Karpas-422 (cell line): ENCODE measurements at places on chromosomes 7 and 10.

- DNase-seq: no peak
These were observed 565.7 kb downstream of the TCERG1L start for GRCh38 chr10:130745821-130746220.

DNA sequence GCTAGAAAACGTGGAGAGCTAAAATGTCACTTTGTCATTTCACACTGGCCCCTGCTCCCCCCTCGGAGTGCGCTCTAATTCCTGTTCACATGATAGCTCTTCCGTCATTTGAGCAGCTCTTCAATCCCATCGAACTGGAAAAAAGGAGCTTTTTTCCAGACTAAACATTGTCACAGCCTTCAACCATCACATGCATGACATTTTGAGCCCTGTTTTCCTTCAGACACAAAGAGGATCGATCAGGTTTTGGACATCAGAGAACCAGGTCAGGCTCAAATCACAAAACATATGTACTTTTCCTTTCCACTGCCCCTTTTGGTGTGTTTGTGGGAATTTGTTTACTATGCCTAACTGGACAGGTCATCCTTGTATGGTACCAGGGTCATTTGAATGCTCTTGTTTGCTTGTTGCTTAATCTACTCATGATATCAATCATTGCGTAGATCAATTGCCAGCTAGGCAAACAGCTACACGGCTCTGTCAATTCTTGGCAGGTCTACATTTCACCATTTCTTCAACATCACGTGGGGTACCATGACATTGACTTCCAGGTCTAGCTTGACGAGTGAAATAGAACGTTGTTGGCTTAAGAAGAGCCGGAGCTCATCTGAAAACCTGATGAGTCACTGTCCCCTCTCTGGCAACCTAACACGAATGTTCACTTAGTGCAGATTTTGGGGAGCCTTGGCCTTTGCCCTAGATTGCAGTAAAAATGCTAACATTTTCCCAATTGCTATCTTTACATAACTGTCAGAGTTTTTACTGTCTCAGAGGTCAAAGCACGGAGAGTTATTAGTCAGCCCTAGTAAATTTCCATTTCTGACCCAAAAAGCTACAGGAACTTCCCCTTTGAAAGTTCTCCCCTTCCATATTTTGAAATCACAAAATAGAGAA lies 87.3 kb downstream of the LYZL2 start:
- peak; percentile 50 for DNase-seq

GRCh38 chr7:45650404-45651394 lies 76.5 kb downstream of the ADCY1 start:
- no peak for DNase-seq

GRCh38 chr7:55250313-55250712 lies 114.8 kb upstream of the LANCL2 start:
- DNase-seq: no peak

DNA sequence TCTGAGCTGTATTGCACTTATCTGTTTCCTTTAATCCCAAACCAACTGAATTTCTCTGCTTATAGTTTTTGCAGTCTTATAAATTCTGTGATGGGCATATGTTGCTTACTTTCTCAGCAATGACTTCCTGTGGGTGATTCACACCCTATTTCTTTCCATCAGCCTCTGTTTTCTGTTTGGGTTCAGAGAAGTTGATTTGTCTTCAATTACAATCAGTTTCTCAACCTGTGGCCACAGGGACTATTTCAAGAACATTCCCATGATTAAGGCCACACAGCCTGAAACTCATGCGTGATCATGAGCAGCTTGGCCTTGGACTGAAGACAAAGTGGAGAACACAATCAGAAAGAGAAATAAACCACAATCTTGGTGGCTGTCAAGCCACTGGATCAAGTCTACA lies 1174.6 kb upstream of the C7orf33 start:
- DNase-seq: no peak

DNA sequence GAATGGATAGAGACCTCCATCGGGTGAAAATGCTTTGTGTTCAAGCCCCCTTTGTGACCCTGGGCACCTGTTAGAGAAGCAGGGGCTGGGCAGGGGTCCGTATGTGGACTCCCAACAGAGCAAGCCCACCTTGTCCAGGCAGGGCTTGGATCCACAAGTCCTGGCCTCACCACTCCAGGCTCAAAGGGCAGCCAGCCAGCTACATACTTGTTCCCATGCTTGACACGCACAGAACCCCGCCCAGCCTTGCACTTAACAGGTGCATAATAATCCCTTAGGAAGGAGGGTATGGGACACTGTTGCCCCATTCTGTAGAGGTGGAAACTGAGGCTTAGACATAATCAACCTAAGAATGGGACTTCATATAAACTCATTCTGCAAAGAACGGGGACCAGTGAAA lies 160.6 kb downstream of the PRKAG2 start:
- DNase-seq: no peak

DNA sequence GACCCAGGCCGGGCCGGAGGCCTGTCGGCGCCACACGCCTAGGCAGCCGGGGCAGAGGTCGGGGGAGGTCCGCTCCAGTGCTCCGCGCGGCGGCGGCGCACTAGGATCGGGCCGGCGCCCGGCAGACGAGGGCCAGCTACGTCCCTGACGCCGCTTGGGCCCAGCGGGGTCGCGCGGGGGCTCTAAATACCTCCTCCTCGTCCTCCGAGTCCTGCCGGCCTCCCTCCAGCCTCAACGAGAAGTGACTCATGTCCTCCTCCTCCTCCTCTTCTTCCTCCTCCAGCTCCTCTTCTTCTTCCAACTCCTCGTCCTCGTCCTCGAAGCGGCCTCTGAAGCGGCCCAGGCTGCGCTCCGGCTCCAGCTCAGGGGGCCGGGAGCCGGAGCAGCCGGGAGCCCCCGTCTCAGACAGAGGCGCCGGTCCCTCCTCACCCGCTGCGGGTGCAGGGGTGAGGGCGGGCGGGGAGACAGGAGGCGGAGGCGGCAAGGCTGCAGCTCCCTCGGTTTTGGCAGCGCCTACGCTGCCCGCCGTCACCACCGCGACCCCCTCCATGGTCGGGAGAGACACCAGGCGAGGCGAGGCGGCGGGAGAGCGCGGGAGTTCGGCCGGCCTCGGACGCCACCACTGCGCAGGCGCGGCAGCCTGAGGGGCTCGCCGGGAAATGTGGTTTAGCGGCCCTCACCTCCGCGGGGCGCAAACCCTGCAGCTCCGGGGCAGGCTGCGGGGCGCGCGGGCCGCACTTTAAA lies at the start of gene PCGF6:
Gene PCGF6, minus strand, starts transcription at position 624 of the 744 bp plus-strand sequence. Its CDS starts 74 bp downstream, at position 550.
- DNase-seq: peak; percentile 94

DNA sequence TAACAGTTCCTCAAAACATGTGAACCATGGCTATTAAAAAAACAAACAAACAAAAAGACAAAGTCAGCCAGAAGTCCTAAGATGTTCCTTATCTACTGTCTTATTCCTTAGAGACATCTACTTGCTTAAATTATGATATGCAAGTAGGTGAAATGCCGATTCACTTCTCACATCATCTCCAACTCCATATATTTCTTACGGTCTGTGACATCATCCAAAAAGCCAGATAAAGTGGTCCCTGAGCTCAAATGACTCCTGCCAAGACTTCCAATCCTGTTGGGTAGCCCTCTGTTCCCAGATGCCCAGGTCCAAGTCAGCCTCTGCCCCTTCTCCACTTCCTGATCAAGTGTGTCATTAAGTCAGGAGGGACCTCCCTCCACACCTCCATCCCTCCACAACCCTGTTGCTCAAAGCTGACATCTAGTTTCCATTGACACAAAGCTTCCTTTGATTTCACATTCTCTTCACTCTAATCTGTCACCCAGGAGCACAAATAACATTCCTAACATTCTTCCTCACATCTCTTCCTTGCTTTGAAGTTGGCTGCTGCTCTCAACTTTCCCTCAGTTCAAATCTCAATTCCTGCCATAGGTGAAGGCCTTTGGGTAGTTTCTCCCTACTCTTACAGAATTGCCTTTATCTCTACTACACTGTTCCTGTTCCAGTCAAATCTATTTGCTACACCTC lies 56.1 kb upstream of the PDLIM1 start:
- no peak for DNase-seq

DNA sequence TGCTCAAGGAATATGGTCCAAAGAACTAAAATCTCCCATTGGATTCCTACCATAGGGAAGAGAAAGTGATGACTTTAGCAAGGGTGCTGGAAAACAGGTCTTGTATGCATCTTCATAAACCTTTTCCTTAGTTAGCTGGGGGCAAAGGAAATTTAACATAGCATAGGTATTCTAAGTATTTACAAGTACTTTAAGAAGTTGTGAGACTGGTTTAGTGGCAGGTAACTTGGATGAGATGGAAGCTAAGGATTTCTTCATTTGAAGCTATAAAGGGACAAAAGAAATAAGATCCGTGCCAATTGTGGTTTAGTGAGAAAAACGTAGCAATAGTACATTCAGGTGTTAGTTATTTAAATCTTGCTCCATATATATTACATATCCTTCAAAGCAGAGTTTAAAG lies 183.4 kb upstream of the TCF7L2 start:
- DNase-seq: no peak

DNA sequence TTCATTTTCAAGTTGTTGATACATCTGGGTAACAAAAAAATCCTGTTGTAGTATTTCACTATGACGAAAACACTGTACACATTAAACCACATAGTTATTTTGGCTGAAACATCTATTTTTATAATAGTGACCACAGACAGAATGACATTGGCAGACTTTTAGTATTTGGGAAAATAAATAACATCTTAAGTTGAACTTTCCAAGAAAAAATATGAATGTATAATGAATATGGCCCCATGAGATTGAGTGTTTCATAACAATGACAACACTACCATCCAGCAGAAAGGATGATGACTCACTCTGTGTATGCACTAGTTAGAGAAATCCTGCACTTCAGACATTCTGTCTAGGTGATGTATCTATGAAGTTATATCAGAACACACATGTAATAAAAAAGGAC lies 118.1 kb downstream of the SEMA3D start:
- no peak for DNase-seq

- DNase-seq: no peak
These were observed 13.6 kb downstream of the CSTF2T start for GRCh38 chr10:51685768-51686167.

DNA sequence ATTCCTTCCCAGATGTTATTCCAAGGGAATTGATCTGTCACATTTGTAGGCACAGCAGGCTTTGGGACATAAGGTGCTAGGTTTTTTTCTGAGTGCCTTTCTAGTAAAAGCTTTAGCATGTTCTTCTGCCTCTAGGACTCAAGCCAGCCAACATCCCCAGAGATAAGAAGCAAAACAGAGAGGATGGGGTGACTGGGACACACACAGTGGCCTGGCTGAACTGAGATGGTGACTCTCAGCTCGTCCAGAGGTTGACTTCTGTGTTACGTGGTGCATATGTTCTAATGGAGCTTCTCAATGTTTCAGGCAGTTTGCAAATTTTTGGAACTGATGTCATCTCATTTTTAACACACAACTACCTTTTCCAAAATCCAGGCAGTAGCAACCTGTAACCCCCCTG lies 188.1 kb upstream of the CELF2 start:
- DNase-seq: no peak

- DNase-seq: no peak
These were observed 204.9 kb downstream of the DOCK4 start for GRCh38 chr7:112001091-112001826.

- DNase-seq: no peak
These were observed 417.0 kb downstream of the TYW1 start for GRCh38 chr7:67413670-67414069.

GRCh38 chr7:112079122-112079521 lies 127.1 kb downstream of the DOCK4 start:
- no peak for DNase-seq

DNA sequence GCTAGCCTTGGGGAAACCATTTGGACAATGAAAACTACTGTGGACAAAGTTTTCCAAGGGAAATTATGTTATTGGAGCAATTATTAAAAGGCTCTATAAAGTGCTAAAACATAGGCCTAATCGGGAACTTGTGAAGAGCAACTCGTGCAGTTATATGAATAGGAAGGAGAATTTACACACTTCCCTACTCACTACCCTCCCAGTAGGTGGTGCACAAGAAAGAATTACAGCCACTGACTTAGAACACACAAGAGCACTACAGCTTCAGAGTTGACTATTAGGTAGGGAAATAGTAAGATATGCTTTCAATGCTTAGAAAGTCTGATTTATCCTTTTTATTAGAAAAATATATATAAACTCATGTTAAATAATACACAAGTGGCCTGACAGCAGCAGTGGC lies 47.2 kb downstream of the GSAP start:
- no peak for DNase-seq

DNA sequence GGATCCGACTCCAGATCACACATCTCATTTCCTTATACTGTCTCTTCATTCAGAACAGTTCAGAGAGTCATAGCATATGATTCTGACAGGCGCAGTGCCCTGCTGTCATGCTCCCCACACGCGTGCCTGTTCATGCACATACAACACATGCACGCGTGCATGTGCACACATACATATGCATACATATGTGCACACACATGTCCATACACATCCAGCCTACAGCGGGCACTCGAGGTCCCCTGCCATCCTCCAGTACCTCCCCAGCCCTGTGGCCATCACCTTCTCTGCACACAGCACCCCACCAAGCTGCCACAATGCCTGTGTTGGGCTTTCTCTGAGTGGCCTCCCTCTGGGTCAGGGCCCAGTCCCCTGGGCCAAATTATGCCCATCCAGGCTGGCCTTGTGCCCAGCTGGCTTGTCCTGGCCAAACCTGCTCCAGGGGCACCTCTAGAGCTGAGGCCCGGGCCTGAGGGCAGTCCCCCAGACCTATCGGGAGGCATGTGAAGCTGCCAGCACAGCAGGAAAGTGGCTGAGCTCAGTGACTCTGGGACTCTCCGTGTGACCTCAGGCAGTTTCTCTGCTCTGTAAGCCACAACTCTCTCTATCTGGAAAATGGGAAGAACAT lies 49.4 kb upstream of the RET start:
- no peak for DNase-seq

DNA sequence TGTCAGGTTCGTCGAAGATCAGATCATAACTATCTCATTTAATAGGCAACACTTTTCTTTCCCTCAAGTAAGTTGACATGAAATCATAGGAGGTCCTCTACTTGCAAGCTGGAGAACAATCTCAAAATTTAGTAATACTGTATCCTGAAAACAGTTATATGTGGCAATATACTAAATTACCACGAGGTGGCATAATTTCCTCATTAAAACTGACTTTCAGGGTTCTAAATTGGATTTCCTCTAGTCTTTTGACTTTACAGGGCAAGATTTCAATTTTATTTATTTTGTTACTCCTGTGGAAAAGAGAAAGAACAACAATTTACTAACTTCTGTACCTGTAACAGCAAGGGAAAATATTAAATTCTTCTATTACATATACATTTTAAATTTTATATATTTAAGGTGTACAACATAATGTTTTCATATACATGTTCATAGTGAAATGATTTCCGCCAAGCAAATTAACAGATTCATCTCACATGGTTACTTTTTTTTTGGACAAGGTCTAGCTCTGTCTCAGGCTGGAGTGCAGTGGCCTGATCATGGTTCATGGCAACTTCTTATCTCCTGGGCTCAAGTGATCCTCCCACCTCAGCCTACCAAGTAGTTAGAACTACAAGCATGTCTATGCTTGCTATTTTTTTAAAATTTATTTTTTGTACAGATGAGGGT lies 53.4 kb upstream of the CYP2C18 start:
- DNase-seq: peak; percentile 65

GRCh38 chr7:16350634-16351033 lies 70.7 kb downstream of the CRPPA start:
- no peak for DNase-seq

GRCh38 chr10:35042783-35043182 lies 47.4 kb downstream of the CUL2 start:
- no peak for DNase-seq
